Stromal cell of bone marrow (primary cell): ENCODE measurements at places on chromosomes 4 and X.
A peak's percentile ranks its signal among the peaks of the same experiment; 100 is the strongest.

DNA sequence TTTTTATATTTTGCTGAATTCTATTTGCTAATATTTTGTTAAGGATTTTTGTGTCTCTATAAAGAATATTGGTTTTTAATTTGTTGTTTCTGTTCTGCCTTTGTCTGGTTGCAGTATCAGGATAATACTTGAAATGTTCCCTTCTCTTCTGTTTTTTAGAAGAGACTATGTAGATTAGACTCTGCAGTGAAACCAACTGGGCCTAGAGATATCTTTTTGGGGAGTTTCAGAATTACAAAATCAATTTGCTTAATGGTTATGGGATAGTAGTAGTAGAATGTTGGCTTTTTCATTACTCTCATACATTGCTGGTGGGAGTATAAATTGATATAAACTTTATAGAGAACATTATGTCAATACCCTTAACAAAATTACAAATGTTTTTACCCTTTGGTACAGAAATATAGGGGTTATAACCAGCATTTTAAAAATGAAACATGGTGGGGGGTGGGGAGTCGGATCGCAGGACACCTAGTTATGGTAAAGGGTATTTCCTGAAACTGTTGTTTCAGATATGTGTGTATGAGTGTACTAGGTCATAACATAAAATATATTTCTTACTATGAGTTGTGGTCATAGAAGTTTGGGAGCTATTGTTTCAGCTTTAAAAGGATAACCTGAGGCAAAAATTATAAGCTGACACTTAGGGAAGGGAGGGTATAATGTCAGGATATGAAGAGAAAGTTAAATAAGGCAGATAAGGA lies 29.0 kb downstream of the CLOCK start:
- no peak for DNase-seq

DNA sequence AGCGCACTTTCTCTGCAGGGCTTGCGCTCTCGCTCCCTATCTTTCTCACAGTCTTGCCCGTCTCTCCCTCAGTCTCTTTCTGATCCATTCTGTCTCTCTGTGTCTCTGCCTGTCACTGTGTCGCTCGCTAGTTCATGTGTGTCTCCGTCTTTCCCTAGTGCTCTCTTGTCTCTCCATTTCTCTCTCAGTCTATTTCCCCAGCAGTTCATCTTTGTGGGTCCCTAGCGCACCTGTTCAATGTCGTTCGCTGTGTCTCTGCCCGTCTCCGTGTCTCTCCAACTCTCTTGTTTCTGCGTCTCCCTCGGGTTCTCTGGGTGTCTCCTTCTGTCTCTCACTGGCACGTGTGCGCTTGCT lies 1.5 kb downstream of the GPR101 start:
- no peak for DNase-seq

DNA sequence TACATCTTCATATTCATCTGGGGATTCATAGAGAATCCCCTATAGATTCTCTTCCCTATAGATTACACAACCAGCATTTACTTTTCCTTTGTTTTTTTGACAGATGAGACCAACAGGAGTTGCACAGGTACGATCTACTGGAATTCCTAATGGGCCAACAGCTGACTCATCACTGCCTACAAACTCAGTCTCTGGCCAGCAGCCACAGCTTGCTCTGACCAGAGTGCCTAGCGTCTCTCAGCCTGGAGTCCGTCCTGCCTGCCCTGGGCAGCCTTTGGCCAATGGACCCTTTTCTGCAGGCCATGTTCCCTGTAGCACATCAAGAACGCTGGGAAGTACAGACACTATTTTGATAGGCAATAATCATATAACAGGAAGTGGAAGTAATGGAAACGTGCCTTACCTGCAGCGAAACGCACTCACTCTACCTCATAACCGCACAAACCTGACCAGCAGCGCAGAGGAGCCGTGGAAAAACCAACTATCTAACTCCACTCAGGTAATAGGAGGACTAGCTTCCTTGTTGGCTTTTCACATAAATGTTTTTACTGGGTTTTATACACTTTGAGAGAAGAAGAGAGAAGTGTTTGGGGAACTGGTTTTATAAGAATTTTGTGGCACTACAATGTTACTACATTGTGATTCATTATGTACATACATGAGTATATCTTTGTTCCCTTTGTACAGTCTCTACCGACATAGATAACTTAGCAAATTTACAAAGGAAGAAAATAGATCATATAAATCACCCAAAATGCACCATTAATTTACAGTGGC lies 137.2 kb downstream of the DIPK2B start:
- no peak for DNase-seq

DNA sequence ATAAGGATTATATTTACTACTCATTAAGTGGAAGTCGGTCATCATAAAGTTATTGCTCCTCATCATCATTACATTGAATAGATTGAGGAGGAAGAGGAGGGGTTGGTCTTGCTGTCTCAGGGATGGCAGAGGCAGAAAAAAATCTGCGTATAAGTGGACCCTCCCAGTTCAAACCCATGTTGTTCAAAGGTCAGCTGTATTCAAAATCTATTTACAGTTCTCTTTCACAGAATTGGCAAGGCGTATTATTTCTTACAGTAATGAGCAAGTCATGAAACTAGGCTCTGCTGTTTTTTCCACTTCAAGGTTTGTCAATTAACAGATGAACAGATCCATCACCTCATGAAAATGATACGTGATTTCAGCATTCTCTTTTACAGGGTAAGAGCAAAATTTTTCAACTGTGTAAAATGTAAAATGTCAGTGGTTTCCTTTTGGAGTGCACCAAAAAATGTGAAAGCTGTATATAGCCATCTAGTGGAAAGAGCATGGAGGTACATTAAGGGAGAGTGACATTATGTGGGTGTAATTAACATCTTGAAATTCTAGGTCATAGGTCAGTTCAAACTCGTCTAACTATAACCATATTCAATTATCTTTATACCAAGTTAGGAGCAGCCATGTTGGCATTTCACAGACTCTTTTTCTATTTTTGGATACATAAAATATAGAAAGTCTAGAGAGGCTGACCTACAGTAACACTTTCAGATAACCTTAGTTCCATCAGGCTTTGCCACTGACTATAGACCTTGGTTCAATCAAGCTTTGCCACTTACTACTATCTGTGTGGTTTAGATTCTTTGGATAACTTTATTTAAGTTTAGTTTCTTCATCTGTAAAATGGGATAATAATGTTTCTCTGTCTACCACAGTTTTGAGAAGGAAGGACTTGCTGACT lies 30.1 kb downstream of the NEIL3 start:
- DNase-seq = peak; percentile 41

- no peak for DNase-seq
Measured at GRCh38 chr4:80475236-80475635, 139.7 kb downstream of the CFAP299 start.

- no peak for DNase-seq
Measured at GRCh38 chr4:7716010-7716721, 223.5 kb downstream of the AFAP1 start.

DNA sequence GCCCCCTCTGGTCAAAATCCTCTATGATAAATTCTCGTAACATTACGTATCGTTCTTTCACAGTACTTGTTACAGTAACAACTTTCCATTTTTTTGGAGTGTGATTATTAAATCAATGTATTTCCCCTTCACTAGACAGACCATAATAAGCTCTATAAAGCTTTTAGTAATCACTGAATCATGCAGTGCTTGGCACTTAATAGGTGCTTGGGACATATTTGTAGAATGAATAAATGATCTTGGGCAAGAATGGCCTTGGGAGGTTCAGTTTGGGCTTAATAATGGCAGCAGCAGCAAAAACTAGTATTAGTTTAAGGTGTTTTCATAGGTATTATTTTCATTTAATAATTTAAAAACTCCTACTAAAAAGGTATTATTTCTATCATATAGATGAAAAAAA lies 33.4 kb upstream of the SFRP2 start:
- DNase-seq = no peak
